Endodermal cell (in vitro differentiated cells): ENCODE measurements at places on chromosomes 13 and 19.

DNA sequence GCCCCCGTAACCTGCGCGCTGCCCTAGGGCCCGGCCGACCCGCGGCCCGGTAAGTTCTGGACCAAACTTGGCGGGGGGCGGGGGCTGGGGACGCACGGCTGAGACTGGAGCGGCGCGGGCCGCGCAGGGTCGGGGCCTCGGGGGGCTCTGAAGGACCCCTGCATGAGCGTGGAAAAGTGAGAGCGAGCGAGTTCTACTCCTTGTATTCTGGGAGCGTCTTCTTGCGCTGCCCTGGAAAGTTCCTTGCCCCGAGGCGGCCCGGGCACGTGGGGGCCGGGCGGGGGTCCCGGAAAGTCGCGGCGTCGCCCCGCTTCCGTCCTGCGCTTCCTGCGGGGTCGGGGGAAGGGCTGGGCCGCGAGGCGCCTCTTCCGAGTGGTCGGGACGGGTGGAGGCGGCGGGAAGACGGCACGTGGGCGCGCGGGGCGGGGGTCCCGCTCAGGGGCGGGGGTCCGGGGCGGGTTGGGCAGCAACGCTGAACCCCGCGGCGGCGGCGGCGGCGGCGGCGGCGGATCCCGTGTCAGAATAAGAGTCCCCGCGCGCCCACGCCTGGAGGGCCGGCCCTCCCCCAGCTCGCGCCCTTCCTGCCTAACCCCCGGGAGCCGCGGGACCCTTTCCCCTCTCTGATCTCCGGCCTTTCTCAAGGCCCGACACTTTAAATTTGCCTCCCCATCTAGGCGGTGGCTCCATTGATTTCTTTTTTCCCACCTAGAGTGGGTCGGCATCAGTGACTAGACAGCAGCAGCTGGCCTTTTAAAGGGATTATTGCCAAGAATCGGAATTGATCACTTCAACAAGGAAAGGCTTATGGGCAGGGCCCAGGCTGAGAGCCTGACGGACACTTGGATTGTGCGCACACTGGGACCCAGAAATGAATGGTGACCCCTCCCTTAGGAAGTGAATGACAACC, 749 bp downstream of the GATAD2A start:
- peak; percentile 78 for DNase-seq

DNA sequence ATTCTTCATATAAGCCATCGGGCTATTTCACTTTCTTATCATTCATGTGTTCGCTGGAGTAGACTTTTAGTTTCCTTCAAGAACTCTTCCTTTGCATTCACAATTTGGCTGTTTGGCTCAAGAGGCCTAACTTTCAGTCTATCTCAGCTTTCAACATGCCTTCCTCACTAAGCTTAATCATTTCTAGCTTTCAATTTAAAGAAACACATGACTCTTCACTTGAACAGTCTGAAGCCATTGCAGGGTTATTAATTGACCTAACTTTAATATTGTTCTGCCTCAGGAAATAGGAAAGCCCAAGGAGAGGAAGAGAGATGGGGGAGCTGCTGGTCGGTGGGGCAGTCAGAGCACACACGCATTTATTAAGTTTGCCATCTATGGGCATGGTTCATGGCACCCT, 158.1 kb downstream of the SUCLA2 start:
- DNase-seq: no peak

- DNase-seq: no peak
These were observed 80.4 kb downstream of the MAP4K1 start for GRCh38 chr19:38537071-38537936.

DNA sequence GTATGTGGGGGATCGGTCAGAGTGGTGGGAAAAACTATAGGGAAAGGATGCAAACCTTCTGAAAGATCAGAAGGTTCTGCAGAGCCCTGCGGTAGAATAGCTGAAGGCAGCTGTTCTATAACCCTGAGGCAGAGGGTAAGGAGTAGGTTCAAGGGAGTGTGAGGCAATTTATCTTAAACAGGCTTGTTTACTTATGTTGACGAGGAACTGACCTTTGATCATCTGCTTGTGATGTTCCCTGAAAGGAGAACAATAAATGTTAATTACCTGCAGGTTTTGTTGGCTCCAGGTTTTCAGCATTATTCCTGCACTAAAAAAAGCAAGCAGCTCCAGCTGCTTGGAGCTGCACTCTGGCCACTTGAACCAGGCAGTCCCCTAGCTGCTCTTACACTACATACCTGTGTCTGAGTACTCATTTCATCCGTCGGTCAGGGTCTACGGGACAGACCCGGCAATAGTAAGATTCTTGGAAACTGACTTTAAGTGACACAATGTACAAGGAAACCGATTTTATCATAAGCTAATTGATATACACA, 202.1 kb downstream of the TBC1D4 start:
- no peak for DNase-seq

GRCh38 chr13:50867637-50867945, 24.1 kb upstream of the DLEU7 start:
- no peak for DNase-seq

DNA sequence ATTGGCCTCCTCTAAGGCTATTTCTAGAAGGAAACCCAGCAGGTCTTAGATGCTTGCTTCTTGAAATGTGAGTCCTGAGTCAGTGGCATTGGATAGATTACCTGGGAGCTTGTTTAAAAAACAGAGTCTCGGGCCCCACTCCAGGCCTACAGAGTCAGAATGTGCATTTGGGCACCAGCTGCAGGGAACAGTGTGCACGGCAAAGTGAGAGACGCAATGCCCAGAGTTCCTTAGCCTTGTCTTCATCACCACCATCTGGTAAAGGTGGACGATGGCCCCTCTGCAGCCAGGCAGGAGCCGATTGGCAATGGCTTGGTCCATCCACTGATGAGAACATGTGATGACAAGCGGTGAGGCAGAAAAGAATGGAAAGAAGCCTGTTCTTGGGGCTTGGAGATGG, 102.1 kb upstream of the TSC22D1 start:
- DNase-seq: no peak

- no peak for DNase-seq
These were observed 337.7 kb downstream of the DNAJC15 start for GRCh38 chr13:43360892-43361610.

DNA sequence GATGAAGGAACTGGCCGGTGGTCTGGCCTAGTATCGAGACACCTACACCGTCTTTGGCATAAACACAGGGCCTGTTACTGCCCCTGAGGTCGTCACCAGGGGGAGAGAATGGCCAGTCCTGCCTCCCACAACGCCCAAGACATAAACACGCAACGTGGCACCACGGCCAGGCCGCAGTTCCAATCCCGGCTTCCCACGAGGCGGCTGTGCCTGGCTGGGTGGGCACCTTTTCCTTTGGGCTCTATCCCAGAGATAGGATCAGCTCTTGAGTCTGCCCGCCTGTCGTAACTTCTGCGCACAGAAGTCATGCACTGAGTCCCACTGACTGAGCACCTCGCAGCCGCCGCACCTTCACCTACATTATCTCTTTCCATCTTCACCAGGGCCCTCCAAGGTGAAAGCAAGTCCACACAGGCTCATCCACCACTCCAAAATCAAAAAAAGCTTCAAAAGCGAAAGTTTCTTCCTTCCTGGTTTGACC, 1.1 kb downstream of the MIER2 start:
- peak; percentile 62 for DNase-seq

DNA sequence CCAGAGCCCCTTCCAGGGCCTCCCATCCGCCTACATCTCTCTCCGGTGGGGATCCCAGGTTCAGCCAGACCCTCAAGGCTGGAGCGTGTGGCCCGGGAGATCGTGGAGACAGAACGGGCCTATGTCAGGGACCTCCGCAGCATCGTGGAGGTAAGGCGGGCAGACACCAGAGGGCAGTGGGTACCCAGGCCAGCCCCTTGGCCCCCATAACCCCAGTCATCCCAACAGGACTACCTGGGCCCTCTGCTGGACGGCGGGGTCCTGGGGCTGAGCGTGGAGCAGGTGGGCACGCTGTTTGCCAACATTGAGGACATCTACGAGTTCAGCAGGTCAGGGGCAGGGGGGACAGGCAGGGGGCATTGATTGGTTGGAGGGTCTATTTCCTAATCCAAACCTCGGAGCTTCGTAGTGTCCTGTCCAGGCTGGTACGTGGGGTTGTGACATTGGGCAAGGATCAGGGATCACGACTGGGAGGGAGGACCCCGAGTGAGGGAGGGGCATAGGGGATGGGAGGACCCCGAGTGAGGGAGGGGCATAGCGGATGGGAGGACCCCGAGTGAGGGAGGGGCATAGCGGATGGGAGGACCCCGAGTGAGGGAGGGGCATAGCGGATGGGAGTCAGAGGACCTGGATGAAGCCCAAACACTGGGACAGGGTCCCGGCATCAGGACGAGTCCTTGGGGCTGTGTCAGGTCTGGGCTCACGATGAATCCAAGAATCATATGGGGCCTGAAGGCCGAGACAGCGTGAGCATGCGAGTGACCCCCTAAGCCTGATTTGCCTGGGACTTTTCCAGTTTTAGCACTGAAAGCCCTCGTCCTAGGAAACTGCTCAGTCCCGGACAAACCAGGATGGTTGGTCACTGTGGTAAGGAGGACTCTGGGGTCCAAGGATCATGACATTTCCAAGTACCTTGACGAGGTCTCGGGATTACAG, 2.9 kb downstream of the PLEKHG2 start:
- peak; percentile 69 for DNase-seq

GRCh38 chr19:32317086-32317485, 28.3 kb upstream of the ZNF507 start:
- peak; percentile 43 for DNase-seq

- DNase-seq: no peak
These were observed 2.2 kb upstream of the CYP4F22 start for GRCh38 chr19:15506074-15506571.

DNA sequence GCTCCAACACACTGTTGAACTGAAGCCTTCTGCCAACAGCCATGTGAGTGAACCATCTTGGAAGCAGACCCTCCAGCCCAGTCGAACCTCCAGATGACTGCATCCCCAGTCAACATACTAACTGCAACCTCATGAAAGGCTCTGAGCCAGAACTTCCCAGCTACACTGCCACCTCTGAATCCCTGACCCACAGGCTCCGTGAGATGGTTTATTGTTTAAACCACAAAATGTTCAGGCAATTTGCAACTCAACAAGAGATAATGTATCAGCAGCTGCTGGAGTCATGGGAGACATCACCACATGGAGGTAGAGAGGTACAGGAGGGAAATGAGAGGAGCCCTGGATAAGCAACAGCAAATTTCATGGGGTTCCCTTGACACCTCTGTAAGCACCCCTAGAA, 266.4 kb upstream of the NBEA start:
- no peak for DNase-seq

DNA sequence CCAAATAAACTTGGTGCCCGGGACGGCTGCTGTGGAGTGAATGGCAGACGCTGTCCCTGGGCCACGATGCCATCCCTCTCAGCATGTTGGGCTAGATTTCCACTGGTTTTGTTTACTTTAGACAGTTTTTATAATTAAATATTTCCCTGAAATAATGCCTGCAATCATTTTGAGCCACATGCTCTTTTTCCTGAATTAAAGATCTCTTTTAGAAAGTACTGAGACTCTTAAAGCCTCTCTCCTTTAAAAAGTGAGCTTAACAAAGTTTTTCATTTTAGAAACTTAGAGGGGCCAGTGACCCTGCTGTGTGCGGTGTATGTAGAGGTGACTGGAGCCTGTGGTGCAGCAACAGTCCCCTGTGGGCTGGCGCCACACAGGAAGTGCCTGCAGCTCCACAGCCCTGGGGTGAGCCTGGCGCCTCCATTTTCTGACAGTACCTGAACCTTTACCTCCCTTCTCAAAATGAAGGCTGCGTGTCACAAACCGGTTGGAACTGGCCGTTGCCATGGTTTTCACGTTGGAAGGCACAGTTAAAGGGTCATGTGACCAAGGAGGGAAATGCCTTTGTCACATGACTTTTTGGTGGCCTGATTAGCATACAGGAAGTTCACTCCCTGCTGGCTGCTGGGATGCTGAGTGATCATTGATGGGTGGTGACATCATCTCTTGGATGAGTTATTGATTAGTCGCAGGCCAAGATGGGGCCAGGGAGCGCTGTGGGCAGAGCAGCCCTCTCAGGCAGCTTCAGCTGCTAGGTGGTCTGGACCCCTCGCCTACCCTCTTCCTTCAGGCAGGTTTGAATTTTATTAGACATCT, 26.3 kb downstream of the TSSK6 start:
- DNase-seq: peak; percentile 94

DNA sequence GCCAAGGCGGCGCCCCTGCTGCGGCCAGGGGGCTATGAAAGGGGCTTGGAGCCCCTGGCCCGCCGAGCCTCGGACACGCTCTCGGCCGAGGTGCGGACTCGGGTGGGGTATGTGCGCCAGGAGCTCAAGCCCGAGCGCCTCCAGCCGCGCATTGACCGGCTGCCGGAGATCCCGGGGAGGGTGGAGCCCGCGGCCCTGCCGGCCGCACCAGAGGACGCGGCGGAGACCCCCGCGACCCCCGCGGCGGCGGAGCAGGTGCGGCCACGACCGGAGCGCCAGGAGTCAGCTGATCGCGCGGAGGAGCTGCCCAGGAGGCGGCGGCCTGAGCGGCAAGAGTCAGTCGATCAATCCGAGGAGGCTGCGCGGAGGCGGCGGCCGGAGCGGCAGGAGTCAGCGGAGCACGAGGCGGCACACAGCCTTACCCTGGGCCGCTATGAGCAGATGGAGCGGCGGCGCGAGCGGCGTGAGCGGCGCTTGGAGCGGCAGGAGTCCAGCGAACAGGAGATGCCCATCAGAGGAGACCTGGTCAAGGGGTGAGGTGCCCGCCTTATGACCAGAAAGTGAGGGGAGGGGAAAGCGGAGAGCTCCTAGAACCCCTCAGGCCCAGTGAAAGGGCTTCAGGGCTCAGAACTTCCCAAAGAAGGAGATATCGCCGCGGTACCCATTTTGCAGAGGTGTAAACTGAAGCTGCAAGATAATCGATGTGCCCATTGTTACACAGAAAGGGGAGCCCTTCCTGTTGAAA, 8.8 kb upstream of the SHKBP1 start:
- DNase-seq: peak; percentile 72

DNA sequence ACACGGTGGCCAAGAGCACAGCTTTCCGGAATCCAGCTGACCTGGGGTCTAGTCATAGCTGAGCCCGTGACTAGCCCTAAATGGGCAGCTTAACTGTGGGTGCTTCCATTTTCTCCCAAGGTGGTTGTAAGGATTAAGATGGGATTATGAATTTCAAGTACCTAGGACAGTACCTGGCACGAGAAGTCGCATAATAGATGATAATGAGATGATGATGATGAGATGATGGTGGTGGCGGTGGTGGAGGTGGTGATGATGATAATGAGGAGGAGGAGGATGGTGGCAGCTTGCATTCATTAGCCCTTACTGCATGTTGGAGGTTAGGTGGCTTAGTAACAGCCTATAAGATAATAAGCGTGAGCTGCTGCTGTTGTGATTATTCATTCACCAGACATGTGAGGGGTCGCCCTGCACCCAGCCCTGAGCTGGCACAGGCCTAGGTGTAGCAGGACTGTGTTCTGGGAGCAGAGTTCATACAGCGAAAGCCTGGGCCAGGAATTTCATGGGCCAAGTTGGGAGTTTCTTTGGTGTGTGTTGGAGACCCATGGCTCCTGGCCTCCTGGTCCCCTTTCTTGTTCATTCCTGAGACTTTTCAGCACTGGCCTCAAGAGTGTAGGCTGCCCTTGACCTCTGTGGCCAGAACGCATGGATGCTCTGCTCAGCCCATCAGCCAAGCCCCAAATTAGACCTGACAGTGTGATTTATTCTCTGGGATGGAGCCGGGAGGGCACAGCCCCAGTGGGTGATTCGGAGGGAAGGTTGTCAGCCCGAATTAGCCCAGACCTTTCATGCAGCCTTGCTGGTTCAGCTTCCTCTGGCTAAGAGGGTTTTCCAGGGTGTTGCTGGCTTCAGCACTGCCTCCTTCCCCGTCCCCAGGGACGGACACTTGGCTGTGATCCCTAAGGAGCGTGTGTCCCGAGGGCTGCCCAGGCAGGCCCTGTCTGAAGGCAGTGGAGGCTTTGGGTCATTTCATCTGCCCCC, 128.8 kb downstream of the SIPA1L3 start:
- no peak for DNase-seq
